Inflammatory macrophage (primary cell): ENCODE measurements at places on chromosomes 5 and 9.

DNA sequence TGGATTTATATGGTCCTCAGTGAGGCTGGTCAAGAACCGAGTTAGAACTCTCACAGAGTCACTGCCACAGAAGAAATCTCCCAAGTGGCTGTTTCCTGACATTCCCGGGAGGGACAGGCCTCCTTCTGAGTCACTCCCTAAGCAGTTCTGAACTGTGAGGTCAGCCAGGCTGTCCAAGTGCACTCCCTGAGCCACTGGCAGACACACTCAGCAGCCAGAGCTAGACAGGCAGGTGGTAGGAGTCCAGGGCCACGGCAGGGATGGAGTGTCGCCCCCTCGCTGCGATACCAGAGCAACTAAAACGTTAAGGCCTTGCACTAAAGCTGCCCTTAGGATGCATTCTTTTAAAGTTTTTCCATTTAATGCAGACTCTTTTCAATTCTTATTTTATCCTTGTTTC lies 3.4 kb downstream of the IL4 start:
- no peak for DNase-seq

- DNase-seq = no peak
These were observed 34.8 kb downstream of the TRPC7 start for GRCh38 chr5:136330353-136331038.

DNA sequence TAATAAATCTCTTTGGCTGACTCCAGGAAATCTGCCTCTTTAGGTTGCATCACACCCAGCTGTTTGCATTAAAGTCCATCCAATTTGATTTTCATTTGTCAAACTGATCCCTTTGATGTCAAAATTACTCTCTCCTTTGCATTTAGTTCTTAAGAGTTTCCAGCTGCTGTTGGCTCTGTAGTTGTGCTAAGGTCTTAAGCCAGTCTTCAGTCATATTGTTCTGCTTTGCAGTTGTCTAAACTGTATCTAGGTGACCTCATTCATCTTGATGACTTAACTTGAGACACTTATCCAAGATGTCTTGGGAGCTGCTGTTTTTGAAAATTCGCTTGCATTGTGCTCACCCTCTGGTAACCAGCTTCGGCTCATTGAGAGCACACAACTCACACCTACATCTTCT lies 386.9 kb upstream of the TLE4 start:
- no peak for DNase-seq

GRCh38 chr9:69829484-69829883 lies 8.9 kb downstream of the CFAP95 start:
- no peak for DNase-seq

DNA sequence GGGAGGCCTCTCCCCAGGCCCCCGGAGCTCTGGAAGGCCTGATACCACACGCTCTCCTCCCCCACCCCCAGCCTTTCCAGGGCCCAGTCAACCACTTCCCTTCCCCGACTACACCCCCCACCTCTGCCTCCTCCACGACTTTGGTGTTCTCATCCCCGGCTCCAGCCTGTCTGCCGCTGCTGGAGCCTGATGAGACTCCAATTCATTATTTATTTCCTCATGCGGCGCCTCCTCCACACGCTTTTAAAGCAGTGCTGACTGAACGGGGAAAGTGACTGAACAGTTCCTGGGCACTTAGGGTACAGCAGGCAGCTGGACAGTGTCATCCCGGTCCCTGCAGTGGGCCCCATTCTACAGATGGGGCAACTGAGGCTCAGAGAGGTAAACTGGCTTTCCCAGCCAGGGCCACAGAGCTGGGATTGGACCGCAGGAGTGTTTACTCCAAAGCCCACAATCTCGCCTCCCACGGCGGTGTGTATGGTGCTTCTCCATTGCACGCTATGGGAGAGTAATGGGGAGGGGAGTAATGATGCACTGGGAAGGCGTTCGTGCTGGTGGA lies 15.9 kb upstream of the RPL26L1 start:
- peak; percentile 84 for DNase-seq

DNA sequence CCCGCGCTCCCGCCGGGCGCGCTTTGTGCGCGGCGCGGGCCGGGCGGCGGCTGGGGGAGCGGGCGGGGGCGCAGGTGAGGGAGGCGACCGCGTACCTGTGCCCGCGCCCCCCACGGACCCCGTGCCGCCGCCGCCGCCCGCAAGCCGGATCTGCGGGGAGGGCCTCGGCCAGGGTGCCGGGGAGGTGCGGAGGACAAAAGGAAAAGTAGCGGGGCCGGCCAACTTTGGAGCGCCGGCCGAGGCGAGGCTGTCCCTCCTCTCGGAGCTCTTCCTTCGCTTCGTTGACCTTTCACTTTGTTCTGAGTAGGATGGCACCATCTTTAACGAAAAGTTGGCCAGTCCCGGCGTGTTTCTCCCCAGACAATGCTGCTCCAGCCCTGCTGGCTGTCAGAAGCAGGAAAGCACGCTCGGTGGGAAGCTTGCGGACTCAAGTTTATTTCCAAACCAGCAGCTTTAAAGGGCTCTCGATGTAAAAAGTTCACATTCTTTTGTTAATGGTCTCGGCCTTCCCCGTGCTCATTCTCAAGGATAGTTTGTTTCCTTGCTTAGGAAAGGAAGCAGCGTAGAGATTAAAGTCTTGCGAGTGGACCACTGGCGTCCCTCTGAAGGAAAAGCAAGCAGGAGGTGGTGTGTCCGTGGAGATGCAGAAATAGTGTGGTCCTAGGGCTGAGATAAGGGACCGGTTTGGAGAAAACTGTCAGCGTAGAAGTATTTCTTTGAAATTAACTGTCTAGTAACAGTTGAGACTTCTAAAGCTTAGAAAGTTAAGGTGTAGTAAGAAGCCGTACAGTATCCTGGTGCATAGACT lies 639 bp downstream of the EHMT1 start:
- DNase-seq = peak; percentile 63

- DNase-seq = peak; percentile 54
These were observed 596 bp upstream of the CDC37L1 start for GRCh38 chr9:4678679-4679267.

DNA sequence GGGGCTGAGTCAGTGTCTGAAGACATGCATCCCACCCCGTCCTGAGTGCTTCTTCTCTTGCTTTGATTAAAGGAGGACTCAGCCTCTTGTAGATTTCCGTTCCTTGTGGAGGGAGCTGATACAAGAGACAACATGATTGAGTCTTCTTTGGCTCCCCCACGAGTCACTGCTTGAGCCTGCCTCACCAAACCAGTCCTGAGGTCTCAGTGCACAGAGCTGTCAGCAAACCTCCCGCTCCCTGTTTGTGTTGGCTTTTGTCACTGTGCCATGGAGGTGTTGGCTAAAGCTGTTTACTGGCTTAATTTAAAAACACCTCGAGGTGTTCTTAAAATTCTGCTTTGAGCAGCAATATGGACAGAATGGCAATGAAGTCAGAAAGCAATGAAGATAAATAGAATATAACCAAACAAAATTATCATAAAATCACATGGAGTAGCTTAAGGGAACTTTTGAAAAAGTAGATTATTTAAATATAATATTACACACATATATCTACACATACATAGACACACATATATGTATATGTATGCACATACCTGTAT lies 234.1 kb upstream of the ANKRD55 start:
- no peak for DNase-seq

GRCh38 chr9:38058452-38059232 lies 10.4 kb downstream of the SHB start:
- DNase-seq = no peak

GRCh38 chr5:158470764-158471534 lies 612.0 kb upstream of the CLINT1 start:
- DNase-seq = no peak

DNA sequence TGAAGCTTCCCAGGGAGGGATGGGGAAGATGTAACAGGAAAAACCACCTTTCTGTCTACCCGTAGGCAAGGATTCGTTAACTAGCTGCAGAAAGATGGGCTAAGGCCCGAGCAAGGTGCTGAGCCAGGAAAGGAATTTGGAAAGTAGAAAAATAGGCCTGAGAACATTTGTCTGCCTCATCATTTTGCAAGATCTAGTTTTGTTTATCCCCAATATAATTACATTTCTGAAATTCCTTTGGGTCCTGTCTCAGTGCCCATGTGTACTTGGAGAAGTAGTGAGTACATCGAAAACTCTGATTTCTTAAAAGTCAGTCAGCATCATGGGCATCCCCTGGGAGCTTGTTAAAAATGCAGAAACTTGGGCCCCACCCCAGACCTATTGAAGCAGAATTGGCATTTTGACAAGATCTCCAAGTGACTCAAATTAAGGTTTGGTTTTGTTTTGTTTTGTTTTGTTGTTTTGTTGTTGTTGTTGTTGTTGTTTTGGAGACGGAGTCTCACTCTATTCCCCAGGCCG lies 52.1 kb upstream of the CEMIP2 start:
- no peak for DNase-seq

GRCh38 chr5:125316915-125317535 lies 570.6 kb upstream of the ZNF608 start:
- DNase-seq = no peak

DNA sequence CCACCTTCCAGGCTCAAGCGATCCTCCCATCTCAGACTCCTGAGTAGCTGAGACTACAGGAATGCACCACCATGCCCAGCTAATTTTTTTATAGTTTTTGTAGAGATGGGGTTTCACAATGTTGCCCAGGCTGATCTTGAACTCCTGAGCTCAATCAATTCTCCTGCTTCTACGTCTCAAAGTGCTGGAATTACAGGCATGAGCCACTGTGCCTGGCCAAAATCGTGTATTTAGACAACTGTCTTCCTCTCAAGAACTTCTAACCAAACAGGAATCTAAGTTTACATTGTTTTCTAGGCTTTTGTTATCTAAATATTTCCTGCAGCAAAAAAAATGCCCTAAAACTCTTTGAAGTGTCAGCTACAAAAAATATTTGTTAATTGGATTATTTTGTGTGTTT lies 78.8 kb downstream of the NLN start:
- DNase-seq = no peak

DNA sequence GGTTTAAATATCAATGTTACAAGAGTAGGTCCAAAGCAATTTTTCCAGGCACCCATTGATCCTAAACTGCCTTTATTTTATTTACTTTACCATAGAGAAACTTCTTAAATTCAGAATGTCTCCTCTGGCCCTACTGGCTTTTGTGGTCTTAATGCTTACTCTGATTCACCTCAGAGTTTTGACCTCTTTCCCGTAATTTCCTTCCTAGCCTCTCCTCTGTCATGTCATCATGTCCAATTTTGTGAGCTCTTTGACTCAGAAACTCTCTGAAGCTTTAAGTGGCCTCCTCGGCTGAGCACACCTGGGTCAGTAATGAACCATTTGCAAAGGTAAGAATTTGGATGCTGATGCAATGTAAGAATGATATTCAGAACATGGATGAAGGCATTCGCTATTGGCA lies 303.8 kb upstream of the CDH18 start:
- no peak for DNase-seq

DNA sequence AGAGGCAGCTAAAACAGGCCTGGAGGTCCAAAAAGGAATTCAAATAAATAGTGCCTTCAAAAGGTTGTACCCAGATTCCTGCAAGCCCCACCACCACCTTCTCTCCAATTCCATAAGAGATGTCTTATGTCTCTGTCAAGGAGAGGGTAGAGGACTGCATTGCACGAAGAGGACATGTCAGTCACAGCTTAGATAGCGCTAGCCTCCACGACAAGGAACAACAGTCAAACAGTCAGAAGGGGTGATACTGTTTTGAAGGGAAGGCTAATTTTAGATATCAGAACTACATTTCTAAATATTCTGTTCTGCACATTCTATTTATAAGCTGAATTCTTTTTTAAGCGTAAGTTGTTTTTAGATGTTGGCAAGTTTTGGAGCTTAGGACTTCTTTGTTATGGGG lies 34.2 kb downstream of the PLAC8L1 start:
- no peak for DNase-seq

GRCh38 chr9:93050231-93050630 lies 8.3 kb upstream of the SUSD3 start:
- DNase-seq = no peak

DNA sequence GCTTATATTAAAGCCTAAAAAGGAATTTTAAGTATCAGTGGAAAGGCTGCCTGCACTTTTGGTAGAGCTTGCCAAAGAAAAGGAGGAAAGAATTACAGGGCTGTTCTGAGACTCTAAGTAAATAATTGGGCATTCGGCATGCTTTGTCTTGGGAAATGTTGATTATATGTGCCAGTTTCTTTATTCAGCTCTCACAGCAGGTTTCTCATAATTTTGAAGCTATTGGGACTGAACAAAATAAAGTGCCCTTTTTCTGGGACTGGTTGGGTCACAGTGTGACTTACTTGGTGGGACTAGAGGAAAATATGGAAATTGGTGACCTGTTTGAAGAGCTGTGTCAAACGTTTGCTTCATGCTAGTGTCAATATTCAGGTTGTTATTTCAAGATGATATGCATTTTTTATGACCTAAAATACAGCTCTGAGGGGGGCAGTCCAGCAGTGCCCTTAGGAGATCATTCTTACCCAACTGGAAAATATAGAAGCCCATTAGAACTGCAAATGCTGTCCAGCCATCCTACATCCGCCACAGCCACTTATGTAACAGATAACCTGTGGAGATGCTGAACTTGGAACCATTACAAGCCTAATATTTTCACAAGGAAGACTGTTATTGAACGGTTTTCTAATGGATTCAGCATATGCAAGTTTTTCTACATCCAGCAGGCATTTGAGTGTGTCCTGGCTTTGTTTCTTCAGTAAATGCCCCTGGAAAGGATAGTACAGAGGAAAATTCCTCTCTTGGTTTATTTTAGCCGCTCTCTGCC lies 122.4 kb downstream of the SNCAIP start:
- DNase-seq = no peak

- DNase-seq = no peak
These were observed 9.7 kb downstream of the NREP start for GRCh38 chr5:111747337-111747736.

DNA sequence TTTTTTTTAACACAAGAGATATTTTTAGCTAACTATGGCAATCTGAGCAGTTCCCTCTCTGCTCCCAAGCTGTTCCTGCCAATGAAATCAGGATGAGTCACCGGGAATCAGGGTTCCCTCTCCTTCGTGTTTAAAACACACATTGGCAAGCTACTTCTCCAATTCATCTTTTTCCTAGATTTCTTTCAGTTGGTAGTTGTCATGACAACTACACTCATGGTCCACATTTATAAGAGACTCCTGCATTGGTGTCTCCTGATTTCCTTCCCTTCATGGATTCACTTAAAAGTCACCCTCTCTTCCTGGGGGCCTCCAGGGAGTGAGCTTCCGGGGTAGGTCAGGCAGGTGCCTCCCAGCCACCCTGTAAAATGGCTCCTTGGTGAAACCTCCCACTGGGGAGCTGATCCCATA lies 72.3 kb upstream of the NIPAL4 start:
- peak; percentile 35 for DNase-seq
